ENCODE measurements at places on chromosomes 1 and 21. TPM values are rescaled to one million over a fixed set of nuclear protein-coding genes. Genes with fewer than 3 reads are reported as not detected.
A peak's percentile ranks its signal among the peaks of the same experiment; 100 is the strongest.

DNA sequence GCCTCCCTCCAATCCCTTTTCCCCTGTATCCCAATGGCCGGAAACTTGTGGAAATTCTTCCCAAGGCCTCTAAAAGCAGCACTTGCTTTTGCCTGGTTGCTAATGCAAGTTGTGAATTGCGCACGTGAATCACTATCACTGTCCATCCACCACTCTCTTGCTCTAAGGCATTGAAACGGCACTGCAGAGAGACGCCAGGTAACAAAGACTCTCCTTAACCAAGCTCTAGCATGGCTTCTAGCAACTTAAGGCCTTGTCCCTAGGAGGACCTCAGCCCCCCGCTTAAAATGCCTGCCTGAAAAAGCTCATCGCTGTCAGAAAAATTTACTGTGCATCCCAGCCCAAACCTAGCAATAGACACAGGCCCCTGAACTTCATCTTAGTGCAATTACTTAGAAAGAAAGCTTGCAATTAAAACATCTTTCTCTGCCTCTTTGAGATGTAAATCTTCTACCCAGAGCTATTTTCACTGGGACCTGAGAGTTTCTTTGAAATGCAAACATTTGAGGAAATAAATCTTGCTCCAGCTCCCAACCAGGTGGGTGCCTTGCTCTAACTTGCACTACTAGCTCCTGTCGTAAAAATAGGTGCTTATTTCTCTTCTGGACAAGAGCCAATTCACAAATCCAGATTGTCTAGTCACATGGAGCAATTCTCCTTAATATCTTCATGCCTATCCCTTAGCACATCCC lies 32.9 kb upstream of the ITLN2 start:
- H3K4me3 ChIP-seq, result peak overlapping the region; percentile 36
- H3K4me1 ChIP-seq, result peaks cover 64% of the 10 kb centered on the region
- H3K27ac ChIP-seq, result peak overlapping the region; percentile 84
- peaks cover 8% of the 10 kb centered on the region for H3K36me3 ChIP-seq

The AVPR1B gene
- 0.46 TPM for total RNA-seq

- peaks cover 6% of the 10 kb centered on the region for H3K36me3 ChIP-seq
- DNase-seq, result no peak
- H3K27me3 ChIP-seq, result no peaks in the 10 kb centered on the region
- H3K4me1 ChIP-seq, result peaks cover 61% of the 10 kb centered on the region
- H3K4me3 ChIP-seq, result no peak overlapping the region
- H3K27ac ChIP-seq, result peak overlapping the region; percentile 94
These were observed 6.2 kb downstream of the ADSS2 start for GRCh38 chr1:244445320-244446181.

GRCh38 chr1:71766748-71767147 lies 515.6 kb downstream of the NEGR1 start:
- H3K27me3 ChIP-seq, result no peaks in the 10 kb centered on the region
- no peak overlapping the region for H3K4me3 ChIP-seq
- H3K4me1 ChIP-seq, result no peaks in the 10 kb centered on the region

The TMEM240 gene
- total RNA-seq, result 8.8 TPM

DNA sequence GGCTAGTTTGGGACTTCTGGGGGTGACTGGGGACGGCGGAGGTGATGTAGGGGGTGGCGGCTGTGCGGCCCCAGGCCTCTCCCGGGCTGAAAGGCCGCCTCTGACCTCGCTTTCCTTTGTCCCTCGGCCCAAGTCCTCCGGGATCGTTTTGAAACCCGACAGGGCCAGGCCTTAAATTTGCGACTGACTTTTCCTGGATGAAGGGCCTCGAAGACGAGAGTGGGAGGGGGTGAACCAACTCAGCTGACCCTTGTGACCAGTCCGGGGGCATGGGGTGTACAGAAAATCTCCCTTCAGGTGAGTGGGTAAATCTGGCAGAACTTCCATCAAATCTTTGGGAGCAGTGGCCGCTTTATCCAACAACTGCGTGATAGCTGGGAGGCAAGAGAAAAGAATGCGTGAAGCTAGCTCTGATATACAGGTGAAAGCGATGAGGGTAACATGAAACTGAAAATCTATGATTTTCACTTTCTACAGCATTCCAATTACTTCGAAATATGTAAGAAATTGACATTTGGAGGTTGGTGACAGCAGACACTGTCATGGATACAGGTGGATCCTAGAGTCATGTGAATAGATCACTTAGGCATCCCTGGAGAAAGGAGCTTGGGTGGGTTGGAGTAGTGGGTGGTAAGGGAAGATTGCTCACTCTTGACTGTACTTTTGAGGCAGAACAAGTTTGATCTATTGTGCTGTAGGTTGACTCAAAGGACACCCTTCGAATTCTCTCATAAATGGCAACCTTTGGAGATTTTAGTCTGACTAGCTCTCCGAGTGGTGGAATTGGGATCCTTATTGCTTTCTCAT lies 885 bp downstream of the AHCYL1 start:
- no peaks in the 10 kb centered on the region for H3K36me3 ChIP-seq
- no peak for DNase-seq
- peak overlapping the region; percentile 54 for H3K27ac ChIP-seq
- H3K27me3 ChIP-seq, result no peaks in the 10 kb centered on the region
- H3K4me1 ChIP-seq, result peaks cover 47% of the 10 kb centered on the region
- H3K4me3 ChIP-seq, result peak overlapping the region; percentile 96
